Stimulated activated CD4-positive, alpha-beta T cell treated with anti-CD3 and anti-CD28 coated beads, TNF-alpha, amount 100 ng/mL, for 1 hour (primary cell): ENCODE measurements at places on chromosomes 1 and 21.

- peak; percentile 36 for DNase-seq
These were observed 631 bp downstream of the LRIF1 start for GRCh38 chr1:110962892-110963690.

DNA sequence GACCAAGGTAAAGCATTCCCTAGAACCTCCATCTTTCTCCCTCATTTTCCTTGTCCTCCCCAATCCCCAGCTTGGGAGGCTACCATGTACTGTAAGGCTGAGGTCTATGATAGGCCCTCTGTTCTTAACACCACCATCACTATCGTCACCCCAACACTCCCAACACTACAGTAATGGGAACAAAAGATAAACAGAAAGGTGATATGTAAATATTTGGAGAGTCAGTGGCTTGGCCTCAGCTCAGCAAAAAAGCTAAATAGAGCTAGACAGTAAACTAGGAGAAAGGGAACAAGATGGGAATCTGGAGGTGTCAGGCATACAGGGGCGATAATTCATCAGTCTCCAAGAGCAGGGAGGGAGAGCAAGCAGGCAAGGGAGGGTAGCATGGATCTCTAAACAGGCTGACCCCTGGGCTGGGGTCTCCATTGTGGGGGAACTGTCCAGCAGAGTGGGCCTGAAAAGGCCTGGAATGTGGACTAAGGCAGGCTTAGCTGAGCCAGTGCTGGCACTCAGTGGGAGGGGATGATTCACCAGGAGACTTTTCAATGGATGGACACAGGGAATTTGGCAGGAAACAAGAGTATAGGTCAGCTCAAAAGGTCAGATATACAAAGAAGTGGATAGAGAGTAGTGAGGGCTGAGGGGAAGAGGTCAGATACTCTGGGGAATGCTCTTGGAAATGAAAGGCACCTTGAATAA, 6.7 kb downstream of the WNT2B start:
- DNase-seq: no peak

DNA sequence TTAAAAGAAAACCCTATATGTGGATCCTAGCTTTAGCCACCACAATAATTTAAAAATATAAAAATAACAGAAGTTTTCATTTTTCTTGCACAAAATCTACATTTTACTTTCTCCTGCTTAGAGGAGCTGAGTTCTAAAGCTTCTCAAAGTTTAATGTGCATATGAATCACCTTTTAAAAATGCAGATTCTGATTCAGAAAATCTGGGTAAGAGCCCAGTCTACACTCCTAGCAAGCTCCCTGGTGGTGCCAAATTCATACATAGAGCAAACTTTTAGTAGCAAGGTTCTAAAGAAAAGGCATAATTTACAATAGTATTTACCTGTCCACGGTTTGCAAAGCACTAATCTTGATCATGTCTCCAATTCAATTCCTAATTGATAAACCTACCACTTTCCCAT, 19.3 kb downstream of the RSBN1 start:
- no peak for DNase-seq

DNA sequence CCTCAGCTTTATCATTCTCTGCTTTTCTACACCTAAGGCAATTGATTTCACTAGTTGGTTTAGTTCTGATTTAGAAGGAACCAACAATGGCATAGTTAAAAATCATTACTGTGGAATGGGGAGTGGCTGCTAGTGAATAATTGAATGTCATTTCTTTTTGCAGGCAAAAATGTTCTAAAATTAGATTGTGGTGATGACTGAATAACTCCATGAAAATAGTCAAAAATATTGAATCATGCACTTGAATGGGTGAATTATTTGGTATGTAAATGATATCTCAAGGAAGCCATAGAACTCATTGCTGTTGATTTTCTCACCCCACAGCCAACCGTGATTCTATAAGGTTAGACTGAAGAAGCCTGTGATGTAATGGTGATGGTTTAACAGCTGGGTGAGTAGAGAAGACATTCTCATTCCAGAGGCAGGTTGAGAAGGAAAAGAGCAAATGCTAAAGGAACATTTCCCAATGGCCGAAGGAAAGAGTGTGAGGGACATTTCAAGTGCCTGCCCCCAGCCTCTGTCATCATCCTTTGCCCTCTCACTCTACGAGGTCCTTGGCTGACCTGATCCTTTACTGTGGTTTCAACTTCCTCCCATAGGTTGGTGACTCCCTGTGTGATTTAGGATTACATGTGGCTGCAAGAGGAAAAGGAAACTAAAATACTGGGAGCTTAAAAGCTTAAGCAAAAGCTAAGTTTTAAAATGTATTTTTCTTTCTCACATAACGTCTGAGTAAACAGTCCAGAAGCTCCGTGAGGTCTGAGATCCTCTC, 12.5 kb downstream of the OVAAL start:
- DNase-seq: no peak

GRCh38 chr1:159970932-159971342, 16.9 kb upstream of the SLAMF9 start:
- DNase-seq: no peak

- peak; percentile 53 for DNase-seq
These were observed 2.7 kb downstream of the TMEM200B start for GRCh38 chr1:29120947-29121485.

DNA sequence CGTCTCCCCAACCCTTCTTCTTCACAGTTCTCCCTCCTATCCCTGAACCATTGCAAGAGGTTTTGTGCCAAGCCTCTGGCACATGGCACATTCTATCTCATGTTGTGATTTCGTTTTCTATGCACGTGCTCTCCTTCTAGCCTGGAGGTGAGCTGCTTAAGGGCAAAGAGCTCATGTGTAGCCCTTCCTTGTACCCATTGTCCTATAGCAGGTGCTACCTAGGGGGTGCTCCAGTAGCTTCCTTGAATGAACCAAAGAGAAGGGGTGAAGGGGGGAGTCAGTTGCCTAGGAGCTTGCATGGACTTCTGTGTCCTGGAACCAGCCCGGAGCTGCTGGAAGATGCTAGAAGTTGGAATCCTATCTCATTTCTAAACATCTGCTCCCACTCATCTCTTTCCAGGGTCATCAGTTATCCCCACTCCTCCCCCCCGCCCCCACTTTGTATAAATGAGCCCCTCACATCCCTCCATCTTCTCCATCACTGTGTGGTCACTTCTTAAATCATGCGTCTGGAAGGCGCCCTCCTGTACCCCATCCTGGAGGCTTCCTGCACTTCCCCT, 535 bp upstream of the DISC1 start:
- DNase-seq: no peak

GRCh38 chr1:65423884-65424572, 3.6 kb downstream of the LEPR start:
- DNase-seq: no peak

DNA sequence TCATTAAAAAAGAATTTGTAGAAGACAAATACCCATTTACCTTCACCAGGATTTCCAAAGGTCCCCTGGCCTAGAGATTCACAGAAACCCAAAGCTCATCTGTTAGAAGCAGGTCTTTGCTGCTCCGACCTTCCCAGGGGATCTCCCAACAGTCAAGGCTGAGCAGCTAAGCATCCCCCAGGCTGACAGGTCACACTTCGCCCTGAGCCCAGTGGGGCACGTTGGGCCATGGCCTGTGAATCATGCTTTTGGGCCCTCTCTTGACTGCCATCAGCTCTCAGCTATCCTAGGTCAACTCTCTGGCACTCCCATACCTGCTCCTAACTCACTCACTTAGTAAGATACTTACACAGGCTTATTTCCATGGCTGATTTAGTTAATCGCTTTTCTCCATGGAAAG, 157.7 kb downstream of the DSCAM start:
- no peak for DNase-seq
